SHP77 (cell line): ENCODE measurements at places on chromosomes 6 and 20.

DNA sequence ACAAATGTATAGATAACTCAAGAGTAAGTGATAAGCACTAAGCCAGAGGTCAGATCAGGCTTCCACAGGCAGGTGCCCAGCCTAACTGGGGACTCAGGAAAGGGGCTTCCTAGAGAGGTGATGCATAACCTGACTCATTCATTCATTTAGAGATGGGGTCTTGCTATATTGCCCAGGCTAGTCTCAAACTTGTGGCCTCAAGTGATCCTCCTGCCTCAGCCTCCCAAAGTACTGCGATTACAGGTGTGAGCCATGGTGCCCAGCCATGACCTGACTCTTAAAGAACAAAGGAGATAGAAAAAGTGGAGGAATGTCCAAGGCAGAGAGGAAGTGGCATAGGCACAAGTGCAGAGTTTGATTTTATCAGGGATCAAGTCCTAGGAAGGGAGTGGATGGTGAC lies 41.9 kb downstream of the GJA10 start:
- DNase-seq, result no peak

- DNase-seq, result no peak
Observed at GRCh38 chr6:168581706-168582105, 140.7 kb downstream of the SMOC2 start.

- DNase-seq, result no peak
Observed at GRCh38 chr6:111769365-111770152, 103.7 kb downstream of the FYN start.

- no peak for DNase-seq
Observed at GRCh38 chr6:44065443-44066140, 61.7 kb downstream of the MRPL14 start.

DNA sequence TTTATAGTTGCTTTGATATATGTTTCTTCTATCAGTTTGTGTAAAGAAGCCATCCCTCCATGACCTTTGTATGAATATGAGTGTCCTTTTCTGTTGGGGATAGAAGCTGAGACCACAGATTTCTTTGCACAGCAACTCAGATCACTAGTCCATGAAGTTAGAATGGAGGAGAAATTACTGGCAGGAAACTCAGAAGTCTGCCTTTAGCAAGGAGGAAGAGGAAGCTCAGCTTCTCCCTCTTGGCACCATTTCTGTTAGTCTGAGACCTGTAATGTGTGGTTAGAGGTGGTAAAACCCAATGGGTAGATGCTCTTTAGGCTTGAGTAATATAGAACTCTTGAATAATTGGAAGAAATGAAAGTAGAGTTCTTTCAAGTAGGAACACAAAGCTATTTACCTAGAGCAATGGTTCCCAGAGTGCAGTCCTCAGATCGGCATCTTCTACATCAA lies 995.3 kb upstream of the FLRT3 start:
- DNase-seq, result no peak

- no peak for DNase-seq
Observed at GRCh38 chr6:25334793-25335192, 55.6 kb downstream of the CARMIL1 start.

DNA sequence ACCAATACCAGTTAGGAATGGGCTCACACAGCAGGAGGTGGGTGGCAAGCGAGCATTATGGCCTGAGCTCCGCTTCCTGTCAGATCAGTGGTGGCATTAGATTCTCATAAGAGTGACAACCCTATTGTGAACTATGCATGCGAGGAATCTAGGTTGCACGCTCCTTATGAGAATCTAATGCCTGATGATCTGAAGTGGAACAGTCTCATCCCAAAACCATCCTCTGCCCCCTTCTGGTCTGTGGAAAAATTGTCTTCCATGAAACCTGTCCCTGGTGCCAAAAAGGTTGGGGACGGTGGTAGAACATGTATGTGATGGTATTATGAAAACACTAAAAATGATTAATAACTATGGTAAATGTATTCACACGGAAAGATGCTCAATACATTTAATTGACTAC lies 99.7 kb upstream of the HIVEP1 start:
- no peak for DNase-seq

DNA sequence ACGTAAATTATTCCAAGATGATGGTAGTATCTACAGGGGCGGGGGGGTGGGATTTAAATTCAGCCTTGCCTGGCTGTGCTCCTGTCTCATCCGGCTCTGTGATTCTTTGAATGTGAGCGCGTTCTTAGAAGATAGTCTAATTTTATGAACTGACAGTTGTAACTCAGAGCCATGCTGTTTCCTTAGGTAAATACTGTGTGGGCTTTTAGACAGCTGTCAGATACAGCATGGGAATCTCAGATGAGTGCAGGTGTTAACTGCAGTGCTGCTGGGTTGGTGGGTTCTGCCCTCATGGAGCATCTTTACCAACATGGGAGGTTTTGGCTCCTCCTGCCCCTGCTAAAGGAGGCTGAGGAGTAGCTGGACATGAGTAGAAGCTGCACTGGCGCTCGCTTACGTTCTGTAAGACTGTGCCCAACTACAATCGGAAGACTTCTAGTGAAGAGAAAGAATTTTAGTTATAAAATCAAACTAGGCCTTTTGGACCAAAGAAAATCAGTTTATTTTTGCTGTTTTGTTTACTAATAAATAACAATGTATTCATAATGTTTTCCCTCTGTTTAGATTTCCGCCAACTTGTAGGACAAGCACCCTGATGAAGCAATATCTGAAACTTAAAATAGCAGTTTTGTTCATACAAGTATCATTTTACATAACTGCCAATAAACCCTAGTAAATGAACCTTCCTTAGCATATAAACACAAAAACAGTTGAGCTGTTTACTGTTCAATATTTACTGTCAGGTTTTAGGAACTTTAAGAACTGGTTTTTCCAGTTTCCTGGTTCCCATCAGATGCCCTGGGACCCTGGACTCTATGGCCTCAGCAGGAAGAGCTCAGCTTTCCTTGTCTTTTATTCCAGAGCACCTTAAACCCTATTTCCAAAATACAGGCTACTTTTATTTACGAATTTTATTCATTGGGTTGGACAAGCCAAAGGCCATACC lies 66.1 kb downstream of the FAM120B start:
- no peak for DNase-seq

DNA sequence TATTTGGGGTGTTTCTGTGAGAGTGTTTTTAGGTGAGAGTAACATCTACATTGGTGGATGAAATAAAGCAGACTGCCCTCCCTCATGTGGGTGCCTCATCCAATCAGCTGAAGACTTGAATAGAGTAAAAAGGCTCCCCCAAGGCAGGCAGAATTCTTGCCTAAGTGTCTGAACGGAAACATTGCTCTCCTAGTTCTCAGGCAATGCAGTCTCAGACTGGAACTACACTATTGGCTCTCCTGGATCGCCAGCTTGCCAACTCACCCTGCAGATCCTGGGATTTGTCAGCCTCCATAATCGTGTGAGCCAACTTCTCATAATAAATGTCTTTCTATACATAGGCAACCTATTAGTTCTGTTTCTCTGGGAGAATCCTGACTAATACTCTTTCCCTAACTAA lies 5.5 kb upstream of the TMEM170B start:
- DNase-seq, result no peak

DNA sequence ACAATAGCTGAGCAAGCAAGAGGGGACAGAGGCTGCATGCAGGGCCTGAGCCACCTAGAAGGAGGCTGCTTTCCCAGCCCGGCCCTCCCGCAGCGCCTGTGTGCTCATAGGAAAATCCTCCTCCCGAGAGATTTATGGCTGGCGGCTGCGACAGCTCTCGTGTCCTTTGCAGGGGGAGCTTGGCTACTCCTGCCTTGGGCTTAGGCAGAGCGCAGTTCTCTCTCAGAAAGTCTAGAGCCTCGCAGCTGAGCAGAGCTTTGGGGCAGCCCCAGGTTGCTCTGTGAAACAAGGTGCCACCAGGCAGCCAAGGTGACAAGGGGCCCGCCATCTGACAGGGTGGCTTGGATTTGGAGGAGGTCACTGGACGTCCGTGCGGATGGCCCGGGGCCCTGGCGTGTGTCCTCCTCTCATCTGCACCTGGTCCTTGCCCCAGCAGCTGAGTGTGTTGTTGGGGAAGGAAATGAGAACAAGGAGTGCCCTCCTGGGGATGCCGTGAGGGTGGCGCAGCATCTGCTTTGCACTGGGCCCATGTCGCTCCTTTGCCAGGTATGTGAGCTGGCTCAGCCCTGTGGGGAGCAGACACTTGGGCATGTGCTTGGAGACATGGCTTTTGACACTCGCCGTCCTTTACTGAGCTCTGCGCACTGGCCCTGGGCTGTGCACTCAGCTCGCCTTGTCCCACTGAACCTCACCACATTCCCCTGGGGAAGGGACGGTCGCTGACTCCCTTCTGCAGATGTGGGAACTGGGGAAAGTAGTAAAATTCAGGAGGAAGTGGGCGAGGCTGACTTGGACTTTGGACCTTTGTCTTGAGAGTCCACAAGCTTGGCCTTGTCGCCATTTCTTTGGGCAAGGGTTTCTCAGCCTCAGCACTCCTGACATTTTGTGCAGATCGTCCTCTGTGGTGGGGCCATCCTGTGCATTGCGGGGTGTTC lies 41.9 kb downstream of the EDN3 start:
- peak; percentile 30 for DNase-seq

DNA sequence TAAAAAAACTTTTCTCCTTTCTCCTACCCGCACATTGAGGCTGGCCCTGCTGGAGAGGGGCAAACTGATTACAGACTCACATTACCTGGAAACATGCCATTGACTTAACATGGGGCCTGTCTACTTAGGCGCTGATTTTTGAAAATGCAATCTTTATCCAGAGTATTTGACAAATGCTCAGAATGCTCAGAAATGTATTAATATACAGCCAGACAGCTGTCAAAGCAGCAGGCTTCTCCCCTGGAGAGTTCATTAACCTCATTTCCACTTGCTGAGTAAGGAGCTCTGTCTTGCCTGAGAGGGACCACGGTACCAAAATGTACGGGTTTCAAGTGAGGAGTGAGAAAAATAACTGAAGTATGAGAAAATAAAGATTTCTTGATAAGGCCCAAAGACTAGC lies 95.7 kb downstream of the PAX1 start:
- DNase-seq, result no peak

GRCh38 chr6:95084867-95085266 lies 492.5 kb upstream of the MANEA start:
- no peak for DNase-seq

- no peak for DNase-seq
Observed at GRCh38 chr20:53786445-53787267, 193.0 kb upstream of the ZNF217 start.

DNA sequence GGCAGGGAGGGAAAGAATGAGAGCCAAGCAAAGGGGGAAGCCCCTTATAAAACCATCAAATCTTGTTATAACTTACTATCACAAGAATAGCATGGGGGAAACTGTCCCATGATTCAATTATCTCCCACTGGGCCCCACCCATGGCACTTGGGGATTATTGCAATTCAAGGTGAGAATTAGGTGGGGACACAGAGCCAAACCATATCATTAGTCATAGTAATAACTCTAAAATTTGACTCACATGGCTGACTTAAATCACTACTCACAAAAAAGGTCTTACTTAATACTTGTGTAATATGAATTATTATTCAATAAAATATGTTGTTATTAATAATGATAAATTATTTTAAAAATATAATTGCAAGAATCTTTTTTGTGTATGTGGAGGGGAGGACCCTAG lies 178.1 kb upstream of the TCF21 start:
- DNase-seq, result no peak

- DNase-seq, result no peak
Observed at GRCh38 chr6:17391976-17392375, 1.4 kb upstream of the CAP2 start.

DNA sequence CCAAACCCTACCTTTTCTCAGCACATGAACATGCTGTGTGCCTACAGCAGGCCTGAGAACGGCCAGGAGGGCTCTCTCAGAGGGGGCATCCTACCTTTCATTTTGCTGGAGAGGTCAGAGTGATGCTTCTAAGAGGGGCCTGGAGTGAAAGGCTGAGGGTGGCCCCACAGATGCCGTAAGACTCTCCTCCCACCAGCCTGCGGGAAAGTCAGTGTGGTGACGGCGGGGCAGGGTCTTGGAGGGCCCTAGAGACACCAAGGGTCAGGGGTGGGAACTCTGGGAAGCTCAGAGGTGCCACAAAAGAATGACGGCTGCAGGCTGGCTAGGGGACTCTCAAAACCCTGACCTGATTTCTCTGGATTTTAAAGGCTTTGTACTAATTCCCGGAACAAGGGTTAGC lies 107.6 kb downstream of the SLC23A2 start:
- no peak for DNase-seq

- DNase-seq, result no peak
Observed at GRCh38 chr20:17427638-17428037, 103.5 kb downstream of the BFSP1 start.

- no peak for DNase-seq
Observed at GRCh38 chr20:49948809-49949507, 12.8 kb downstream of the RNF114 start.

DNA sequence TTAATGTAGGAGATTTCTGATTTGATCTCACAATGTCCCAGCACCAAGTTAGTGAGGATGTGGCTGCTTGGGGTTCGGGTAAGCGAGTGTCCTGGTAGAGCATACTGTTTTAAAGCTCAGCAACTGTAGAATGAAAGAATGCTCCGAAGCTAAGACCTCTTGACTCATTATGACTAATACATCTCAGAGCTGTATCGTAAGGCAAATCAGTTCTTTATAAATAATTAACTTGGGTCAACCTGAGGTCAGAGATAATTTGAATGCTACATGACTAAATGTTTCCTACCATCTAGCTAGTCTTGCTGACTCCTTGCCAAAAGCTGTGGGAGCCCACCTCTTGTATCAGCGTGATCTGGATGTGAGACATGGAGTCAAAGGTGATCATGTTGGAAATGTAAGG lies 128.8 kb upstream of the PDE7B start:
- DNase-seq, result no peak

DNA sequence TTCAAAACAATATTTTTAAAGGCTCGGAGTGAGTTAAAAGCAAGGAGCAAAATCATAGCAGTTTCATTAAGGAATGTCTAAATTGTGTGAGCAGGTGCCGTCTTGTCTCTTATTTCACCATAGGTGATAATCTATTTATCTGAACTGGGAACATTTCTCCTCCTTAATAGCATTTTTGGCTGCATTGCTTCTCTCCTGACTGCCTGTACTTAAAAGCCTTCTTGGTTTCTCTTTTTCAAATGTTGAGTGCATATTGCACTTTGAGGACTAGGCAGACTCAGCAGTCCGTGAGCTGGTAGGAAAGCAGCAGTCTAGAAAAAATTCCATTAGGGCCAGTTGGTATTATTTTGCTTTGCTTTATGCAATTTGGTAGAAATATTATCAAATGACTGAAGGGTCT lies 645.9 kb downstream of the GRIK2 start:
- DNase-seq, result no peak

DNA sequence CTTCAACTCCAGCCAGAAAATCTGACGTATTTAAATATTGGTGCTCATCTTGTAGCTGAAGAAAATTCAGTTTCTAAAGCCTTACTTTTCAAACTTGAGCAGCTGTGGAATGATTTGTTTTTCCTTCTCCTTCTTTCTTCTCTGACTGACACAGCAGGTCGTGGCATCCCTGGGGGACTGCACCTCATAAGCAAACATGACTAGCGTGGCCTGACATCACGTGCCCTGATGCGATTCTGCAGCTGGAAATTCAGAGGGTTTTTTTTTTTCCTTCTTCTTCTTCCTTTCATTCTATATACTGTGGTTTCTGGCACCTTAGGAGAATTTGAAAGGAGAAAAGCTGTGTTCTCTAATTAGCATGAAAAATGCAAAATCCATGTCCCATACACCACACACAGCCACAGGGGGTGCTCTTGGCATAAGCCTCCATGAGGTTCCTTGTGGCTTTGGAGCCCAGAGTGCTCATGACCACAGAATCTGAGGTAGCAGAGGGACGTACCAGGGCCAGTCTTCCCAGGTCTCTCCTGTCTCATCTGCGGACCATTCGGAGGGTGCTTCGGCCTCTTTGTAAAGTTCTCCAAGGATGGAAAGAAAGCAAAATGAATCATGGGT lies 258.5 kb upstream of the CDH4 start:
- peak; percentile 10 for DNase-seq

GRCh38 chr6:33405386-33405940 lies 5.4 kb upstream of the PHF1 start:
- no peak for DNase-seq
